ENCODE measurements at places on chromosomes 6 and 20.

GRCh38 chr6:91487696-91488392 lies 901.0 kb upstream of the MAP3K7 start:
- DNase-seq, result no peak

DNA sequence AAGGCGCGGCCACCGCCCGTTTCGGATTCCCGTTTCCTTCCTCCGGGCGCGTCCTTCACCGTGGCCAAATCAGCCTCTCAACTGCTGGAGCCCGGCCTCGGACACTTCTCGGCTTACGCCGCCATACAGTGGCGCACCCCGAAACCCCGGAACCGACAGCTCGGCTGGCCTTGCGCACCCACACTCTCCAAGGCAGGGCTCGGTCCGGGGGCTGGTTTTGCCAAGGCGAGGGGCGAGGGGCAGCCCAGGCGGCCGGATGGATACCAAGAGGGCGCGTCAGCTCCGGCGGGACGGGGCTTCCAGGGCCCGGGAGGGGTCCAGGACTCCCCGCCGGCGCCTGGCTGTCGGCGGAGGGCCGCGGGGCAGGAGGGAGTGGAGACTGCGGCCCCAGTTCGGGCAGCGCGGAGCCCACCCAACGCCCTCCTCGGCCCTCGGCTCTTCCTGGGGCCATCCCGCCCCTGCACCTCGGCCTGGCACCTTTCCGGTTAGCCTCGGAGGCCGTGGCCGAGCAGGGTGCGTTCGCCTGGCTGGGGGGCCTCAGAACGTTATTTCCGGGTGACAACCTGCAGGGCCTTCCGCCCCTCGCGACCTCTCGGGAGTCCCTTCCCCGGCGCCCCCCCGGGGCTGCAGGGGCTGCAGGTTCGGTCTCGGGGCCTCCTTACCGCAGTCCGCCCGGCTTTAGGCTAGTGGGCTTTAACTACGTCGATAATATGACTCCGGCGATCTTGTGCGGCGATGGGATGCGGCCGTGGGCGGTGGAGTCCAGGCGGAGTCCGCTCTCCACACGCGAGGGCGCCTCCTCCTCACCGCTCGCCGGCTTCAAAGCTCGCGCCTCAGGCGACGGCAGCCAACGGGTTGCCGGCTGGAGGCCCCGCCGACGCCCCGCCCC lies 697 bp upstream of the CEP43 start:
- peak; percentile 14 for DNase-seq

DNA sequence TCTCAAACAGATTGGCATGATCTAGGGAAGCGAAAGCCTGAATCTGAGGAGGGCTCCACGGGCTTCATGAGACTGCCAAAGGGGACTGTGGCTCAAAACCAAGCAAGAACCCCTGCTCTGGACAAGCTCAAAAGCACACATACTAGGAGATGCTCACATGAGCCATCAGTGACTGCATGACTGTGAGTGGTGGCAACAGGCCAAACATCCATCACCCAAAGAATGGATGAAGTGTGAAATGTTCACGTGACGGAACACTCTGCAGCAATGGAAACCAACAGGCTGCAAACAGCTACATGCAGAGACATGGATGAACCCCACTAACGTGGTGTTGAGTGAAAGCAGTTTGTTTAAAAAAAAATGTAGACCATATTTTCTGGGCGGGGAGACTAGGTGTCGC lies 136.3 kb downstream of the PREX1 start:
- no peak for DNase-seq

GRCh38 chr6:15512721-15513120 lies 150.1 kb downstream of the DTNBP1 start:
- no peak for DNase-seq

DNA sequence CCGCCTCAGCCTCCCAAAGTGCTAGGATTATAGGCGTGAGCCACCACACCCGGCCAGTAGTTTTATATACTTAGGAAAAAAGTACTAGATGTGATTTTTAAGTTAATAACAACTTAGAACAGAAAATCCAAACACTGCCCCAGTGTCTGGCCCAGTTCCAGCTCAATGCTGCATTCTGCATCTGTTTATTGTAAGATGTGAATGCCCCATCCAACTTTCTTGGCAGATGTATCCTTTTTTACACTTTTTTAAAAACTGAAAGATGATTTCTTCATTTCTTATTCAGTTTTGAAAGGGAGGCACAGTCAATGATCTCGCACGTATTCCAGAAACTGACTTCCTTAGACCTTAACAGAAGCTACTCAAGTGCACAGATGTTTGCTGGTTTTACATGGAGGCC lies 85.6 kb upstream of the SRSF6 start:
- DNase-seq, result no peak

GRCh38 chr6:9292975-9293374 lies 857.6 kb upstream of the SLC35B3 start:
- DNase-seq, result no peak

All from stimulated activated naive B cell treated with anti-CD40 and anti-IgM and Interleukin-4, amounts not matched to agents 10 μg/mL and 1 μg/mL and 100 μg/mL, for 72 hours (primary cell).